GM13976 (cell line): ENCODE measurements at places on chromosomes 1 and 21.

- DNase-seq: no peak
Observed at GRCh38 chr1:11781297-11781696, 19.3 kb downstream of the C1orf167 start.

DNA sequence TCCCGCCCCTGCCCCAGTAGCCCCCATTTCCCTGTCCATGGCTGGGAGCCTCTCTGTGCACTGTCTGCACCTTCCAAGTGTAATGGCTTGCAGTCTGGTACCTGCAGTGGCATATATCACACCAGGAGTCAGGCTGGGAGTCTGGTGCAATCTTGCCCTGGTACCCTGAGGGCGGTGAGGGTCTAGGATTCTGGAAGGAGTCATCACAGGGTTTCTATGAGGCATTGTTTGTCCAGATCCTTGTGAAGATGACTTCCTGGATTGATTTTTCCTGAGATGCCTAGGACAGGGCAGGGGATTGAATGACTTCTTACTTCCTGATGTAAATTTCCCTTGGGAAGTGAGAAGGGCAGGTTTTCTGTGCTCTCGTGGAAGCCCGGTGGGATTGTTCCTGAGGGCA lies 5.9 kb upstream of the PKP1 start:
- DNase-seq: no peak

- DNase-seq: no peak
Observed at GRCh38 chr1:10774615-10775310, 21.7 kb downstream of the CASZ1 start.

DNA sequence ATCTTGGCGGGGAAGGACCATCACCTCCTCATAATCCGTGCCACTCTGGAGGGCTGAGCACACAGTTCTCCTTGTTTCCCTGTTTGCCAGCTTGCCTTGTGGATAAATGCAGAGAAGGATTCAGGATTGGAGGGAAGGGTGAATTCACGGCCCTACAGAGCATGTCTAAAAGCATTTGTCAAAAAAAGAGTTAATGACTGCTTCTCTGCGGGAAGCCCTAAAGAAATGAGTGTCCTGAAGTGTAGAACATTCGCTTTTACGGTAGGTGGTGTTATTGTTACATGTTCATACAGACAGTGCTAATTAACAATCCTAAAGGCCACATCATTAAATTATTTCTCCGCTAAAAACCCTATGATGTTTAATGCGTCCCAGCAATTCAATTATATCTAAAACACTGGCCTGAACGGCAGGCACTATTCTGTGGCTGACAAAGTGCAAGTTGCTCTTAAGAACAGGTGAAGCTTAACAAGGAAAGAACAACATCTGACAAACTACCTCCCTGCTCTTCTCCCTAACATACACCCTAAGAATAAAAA lies 112.3 kb upstream of the NFIA start:
- no peak for DNase-seq
